Esophagus squamous epithelium (tissue), 5 donors: ENCODE measurements at places on chromosomes 16 and 17.

- no peak for DNase-seq
Measured at GRCh38 chr16:78504401-78504851, 405.0 kb downstream of the WWOX start.

DNA sequence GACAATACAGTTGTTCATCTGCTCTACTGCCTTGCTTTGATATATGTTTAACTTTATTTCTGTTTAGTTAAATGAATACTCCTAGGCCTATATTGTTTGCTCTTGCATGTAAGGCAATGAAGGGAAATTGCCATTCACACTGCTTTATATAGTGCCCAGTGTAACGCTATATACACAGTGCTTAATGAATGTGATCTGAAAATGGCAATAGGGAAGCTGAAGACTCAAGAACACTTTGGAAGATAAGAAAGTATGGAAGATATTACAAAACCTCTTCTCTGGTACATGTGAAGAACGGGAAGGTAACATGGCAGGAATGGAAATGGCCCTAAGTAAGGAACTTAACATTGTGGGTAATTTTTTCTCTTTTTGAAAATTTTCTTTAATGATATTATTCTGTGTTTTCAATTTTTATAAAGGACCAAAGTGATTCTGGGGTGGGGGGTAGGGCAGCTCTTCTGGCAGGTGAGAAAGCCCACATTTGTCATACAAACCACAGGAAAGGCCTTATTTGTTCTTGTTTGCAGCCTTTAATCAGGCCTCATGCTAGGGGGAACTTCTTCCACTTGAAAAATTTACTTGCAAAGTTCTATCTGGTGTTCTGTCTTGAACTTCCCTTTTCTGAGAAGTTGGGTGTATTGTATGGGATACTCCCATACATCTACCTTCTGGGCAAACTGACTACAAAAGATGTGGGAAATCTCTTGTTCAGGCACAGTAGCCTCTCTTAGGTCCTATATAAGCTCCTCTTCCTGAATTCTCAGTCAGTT lies 100.8 kb upstream of the CORO6 start:
- no peak for DNase-seq

DNA sequence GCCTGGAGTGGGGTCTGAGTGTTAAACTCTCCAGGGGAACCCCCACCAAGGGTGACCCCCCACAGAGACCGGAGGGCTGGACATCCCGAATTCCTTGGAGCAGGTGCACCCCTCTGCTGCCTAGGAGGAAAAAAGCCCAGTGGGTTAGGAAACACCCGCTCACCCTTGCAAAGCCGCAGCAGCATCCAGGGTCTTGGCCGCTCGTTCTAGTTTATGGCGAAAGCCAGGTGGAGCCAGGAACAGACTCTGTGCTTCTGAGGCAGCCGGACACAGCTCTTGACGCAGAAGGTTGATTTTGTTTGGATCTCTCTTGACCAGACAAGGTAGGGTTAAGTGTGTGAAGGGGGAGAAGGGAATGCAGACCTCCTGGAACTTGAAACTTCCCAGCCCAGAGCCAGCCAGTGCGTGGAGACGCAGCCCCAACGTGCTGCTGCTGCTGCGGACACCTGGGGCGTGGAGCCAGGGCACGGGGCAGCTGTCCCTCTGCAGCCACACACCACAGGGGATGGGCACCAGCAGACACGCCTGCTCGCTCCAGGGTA lies 154.5 kb downstream of the LAT start:
- DNase-seq, result no peak

DNA sequence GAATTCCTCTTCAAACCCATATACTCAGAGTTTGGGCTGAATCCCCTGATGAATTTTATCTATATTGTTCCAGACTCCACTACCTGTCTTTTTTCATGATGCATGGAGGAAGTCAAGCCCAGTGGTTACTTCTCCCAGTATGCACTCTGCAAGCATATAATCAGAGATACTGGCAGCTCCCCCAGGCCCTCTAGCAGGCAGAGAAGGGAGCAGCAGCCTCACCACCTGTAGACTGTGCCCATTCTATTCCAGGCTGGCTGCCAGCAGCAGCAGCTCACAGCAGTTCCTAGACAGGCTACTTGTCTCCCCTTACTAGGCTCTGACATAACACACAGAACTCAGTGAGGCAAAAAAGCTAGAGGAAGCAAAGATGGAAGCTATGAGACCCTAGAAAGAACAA lies 3.4 kb downstream of the MKS1 start:
- no peak for DNase-seq

GRCh38 chr17:80817861-80818260 lies 173.8 kb upstream of the CHMP6 start:
- DNase-seq, result no peak

DNA sequence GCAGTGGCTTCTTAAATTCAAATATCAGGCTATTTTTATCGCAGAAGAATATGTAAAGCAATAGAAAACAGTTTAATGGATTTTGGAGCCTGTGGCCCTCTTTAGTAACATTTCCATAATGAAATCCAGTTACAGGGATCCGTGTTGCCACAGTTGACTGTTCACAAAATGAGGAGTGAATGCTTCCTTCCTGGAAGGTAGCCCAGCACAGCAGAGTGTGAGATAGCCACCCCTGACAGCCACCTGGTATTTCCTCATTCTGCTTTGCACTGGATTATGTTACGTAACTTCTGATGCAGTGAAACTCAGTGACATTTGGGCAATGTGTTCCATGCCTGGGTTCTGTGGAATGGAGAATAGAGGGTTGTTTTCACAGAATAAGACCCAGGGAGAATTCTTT lies 517.2 kb downstream of the RBFOX1 start:
- DNase-seq, result no peak

GRCh38 chr17:81480140-81481072 lies 32.2 kb downstream of the ACTG1 start:
- DNase-seq, result no peak

GRCh38 chr17:15913826-15914225 lies 31.1 kb upstream of the ADORA2B start:
- DNase-seq, result no peak

DNA sequence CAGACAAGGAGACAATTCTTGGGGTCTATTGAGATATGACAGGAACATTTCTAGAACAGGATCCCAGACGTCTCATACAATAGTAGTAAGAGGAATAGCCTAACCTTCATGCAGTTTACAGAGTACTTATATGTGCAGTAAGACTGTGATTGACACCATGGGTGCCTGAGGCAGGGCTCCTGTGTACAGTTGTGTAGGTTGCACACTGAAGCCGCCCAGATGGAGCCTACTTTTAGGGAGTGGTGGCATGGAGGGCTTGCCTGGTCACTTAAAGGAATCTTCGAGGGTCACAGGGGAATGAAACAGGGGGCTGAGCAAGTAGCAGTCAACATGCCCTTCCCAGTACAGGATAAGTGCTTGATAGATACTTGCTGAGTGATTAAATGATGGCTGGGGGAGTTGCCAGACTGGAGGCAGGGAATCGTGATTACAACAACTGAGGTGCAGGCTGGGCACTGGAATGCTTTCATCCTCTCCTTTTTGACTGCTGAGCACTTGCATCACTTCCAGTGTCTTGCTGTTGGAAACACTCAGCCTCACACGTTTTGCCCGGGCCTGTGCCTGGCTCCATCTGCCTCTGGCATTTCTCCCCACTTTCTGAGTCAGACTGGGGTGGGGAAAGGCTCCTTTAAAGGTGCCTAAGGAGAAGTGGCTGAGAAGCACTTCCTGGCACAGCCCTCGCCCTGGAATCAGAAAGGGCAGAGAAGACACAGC lies 71.0 kb downstream of the COPRS start:
- no peak for DNase-seq

GRCh38 chr17:6109536-6109935 lies 39.4 kb downstream of the WSCD1 start:
- no peak for DNase-seq

DNA sequence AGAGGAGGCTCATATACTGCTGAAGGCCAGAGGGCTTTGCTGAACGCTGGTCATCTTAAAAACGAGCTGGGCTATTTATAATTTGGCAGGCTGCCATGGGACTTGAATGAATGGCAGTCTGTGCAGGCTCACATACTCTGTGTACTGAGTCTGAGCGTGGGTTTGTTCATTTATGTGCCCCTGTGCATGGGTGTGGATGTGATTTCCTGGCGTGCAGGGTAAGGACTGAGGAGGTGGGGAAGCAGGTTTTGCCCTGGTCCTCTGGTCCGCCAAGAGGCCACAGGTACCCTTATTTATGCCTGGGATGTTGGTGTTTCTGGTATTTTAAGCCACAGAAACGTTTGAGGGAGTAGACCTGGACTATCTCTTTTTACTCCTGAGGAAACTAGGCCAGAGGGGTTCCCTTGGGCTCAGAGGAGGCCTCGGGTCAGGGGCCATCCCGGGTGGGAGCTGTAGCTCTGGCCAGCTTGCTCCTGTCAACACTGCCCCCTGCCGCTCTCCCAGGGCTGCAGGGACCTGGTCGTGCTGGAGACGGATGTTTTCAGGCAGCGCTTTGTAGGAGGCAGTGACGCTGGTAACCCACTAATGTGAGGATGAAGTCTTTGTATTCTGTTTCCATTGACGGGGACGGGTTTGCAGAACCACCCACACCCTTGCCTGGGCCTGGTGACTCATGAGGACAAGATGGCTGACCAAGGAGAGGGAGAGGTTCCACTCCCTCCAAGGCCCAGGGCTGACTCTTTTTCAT lies 184.4 kb downstream of the MSI2 start:
- DNase-seq, result no peak

DNA sequence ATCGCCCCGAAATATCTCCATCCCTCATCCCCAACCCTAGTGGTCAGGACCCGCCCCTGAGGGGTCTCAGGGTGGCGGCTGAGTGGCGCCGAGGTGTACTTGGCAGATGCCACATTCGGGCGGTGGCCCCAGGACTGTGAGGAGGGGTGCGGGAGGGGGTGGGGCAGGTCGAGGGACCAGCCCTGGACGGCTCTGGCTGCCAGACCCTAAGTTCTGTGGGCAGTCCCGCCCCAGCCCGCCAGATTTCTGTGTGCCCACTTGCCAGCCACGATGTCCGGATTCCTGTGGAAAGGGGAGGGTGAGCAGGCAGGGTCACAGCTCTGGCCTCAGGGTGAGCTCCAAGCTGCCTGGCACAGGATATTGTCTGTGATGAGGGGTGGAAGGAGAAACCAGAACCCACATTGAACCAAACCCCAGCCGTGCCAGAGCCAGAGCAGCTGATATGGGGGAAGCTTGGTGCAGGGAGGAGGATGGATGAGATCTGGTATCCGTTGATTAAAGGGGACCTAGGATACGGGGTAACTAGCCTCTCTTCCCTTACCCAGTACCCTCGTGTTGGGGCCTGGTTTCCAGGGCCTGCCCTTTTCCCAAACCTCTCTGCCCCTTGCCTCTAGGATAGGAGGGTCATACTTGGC lies 1.1 kb upstream of the CHAD start:
- DNase-seq, result no peak

DNA sequence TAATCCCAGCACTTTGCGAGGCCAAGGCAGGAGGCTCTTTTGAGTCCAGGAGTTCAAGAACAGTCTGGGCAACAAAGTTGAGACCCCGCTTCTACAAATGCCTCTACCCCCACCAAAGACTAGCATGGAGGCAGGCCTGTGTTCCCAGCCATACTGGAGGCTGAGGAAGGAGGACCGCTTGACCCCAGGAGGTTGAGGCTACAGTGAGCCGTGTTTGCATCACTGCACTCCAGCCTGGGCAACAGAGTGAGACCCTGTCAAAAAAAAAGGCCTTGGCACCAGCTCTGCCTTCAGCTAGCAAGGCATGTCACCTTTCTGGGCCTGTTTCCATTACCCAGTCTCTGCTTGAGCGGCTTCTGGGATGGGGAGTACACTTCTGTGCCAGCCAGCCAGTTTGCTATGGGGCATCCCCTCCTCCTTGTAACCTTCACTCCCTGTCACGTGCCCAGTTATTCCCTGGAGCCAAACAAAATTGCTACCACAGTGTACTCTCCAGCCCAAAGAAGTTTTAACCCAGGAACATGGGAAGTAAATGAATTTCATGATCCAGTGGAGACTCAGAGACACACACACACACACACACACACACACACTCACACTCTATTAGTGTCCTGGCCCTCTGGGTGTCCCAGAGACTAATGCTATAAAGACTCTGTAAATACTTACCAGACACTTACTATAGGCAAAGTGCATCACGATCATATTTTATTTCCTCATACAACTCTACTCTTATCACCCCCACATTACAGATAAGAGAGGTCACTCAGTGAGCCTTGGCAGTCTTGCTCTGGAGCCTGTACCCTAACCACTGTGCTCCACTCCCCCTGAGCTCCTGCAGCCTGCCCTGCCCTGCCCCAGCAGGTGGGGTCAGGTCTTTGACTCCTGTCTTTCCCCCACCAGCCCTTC lies 2.5 kb downstream of the CISD3 start:
- DNase-seq, result no peak

DNA sequence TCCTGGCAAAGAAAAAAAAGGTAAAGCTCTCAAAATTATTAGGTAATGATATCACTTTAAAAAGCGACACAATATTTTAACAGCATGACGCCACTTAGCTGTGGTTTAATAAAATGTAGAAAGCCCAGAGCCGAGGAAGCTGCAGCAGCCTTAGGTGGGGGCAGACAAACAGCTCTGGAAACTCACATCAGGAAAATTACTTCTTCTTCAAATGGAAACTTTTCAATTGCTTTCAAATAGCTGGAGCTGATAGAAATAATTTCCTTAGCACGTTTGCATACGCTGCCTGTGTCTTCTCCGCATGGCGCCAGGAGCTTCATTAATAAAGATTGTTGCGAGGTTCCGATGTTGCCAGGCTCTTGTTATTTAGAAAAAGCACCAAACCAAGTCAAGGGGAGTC lies 835.3 kb upstream of the EEF2KMT start:
- no peak for DNase-seq

- no peak for DNase-seq
Measured at GRCh38 chr17:9729034-9729650, 62.2 kb downstream of the DHRS7C start.

DNA sequence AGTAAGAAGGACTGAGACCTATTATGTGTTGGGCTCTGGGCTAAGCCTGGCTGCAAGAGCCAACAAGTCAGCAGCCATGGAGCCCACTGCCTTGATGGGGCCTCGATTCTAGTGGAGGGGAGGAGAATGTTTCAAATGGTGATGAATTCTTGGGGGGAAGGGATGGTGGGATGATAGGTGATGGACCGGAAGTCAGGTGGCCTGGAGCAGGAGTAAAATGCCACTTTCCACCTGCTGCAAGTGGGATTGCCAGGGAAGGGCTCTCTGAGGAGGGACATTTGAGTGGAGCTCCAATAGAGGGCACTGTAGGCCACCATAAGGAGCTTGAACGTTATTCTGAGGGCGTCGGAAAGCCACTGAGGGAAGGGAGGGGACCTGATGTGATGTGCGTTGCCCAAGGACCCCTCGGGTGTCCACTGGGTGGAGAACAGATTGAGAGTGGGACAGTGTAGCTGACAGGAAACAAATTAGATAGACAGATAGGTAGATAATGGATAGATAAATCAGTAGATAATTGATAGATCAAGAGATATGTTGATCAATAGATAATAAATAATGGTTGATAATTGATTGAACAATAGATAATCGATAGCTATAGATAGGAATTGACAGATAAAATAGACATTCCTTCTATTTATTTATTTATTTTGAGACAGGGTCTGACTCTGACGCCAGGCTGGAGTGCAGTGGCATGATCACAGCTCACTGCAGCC lies 18.2 kb upstream of the NXPH3 start:
- DNase-seq, result no peak

GRCh38 chr16:66344533-66345145 lies 21.9 kb upstream of the CDH5 start:
- DNase-seq, result no peak

GRCh38 chr17:59151591-59151990 lies 3.4 kb downstream of the SKA2 start:
- no peak for DNase-seq

GRCh38 chr16:82784573-82784968 lies 157.8 kb downstream of the CDH13 start:
- DNase-seq, result no peak
